Pulmonary artery endothelial cell (primary cell): ENCODE measurements at places on chromosomes 2 and 18.

DNA sequence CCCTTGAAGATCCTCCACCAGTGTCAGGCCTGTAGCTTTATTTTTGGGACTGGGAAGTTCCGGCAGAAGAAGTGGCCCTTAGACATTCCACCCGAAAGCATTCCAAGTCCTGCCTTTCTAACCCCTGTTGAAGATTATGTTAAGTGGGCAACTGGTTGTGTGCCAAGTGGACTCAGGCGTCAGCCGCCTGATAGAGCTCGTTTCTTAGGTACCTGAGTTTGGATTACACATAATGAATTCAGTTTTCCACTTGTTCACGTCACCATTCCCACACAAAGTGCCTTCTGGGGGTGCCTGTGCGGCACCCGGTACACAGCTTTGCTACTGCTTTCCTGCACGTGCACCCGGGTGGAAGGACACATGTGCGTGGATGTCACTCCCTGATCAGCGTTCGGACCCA, 156.5 kb downstream of the PTGR3 start:
- no peak for DNase-seq

GRCh38 chr2:174012347-174013314, 47.5 kb upstream of the SP3 start:
- no peak for DNase-seq

GRCh38 chr2:43047187-43047780, 179.1 kb downstream of the ZFP36L2 start:
- no peak for DNase-seq

GRCh38 chr2:150046211-150046610, 441.3 kb downstream of the RND3 start:
- DNase-seq, result no peak

DNA sequence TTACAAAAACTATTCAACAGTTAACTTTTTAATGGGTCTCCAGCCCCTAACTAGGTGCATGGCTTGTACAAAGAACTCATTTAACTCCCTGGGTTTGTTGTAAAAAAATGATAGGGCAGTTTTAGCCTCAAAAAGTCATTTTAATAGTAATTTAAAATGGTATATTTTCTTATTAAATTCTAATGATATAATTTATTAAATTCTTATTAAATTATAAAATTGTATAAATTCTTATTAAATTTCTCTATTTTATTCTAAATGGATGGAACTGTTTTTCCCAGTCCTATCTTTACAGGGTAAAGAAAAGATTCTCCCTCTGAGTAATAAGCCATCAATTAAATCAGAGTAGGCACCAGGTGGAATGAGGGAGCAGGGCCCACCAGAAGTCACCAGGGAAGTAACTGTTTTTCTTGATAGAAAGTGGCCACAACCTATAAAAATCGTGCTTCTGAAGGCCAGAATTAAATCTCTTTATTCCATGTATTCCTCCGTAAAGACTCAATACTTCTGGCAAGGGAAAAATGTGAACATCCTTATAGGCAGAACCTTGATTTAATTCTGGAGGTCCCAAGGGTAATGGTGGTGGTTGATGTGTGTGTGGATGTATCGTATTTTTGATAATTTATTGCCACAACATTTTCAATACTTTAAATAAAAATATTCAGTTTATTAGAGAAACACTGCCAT, 814 bp downstream of the FKBP7 start:
- no peak for DNase-seq

DNA sequence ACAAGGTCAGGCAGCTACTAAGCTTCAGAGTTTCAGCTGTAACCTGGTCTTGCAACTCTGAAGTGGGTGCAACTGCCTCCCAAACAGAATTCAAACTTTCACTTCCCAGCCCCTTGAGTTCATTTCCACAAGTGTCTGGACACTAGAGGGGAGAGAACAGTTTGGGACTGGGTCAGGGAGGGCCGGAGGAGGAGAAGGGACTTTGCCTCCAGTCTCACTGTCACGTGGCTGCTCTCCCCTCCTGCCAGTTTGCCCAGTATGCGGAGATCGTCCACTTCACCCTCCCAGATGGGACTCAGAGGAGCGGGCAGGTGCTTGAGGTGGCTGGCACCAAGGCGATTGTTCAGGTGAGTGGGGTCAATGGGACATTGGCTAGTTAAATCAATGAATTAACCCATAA, 20.6 kb upstream of the ANKRD53 start:
- DNase-seq, result no peak

GRCh38 chr2:7577769-7578168, 660.6 kb downstream of the RNF144A start:
- DNase-seq, result no peak

DNA sequence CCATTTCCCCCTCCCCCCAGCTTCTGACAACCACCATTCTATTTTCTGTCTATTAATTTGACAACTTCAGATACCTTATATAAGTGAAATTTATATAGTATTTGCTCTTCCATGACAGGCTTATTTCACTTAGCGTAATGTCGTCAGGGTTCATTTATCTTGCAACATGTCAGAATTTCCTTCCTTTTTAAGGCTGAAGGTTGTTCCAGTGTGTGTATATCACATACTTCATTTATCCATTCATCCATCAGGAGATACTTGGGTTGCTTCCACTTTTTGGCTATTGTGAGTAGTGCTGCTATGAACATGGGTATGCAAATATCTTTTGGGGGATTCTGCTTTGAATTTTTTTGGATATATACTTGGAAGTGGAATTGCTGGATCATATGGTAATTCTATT, 7.4 kb downstream of the BCL2L11 start:
- DNase-seq, result no peak

DNA sequence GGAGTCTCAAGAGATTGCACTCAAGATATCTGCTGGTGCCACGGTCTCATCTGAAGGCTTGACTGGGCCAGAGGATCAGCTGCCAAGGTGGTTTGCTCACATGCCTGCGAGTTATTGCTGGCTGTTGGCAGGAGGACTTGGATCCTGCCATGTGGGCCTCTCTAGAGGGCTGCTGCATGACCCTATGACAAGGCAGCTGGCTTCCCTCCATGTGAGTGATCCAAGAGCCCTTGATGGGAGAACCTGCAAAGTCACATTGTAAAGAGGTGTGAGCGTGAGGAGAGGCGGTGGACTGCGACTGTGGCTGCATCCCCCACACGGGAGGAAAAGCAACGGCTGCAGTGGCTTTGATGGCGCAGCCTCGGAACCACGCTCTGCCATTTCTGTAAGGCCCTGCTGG, 4.0 kb upstream of the ALLC start:
- no peak for DNase-seq

GRCh38 chr2:216206821-216207220, 97.7 kb downstream of the XRCC5 start:
- DNase-seq, result no peak

GRCh38 chr18:62521593-62521992, 1.2 kb upstream of the ZCCHC2 start:
- no peak for DNase-seq

DNA sequence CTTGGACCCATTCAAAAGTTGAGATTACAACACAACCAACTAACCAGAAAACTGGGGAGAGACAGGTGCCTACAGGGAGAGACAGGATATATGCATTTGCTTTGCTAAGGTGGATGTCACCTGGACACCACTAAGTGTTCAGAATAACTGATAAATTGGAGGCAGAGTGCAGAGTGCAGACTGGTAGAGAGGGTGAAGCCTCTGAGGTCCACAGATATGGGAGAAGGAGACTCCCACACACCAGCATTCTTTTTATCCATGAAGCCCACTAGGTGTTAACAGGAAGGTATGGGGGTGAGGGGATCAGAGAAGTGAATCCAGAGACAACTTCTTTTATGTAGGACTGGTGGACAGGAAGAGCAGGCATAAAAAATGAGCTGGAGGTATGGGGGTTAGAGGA, 1310.0 kb upstream of the ZEB2 start:
- no peak for DNase-seq

DNA sequence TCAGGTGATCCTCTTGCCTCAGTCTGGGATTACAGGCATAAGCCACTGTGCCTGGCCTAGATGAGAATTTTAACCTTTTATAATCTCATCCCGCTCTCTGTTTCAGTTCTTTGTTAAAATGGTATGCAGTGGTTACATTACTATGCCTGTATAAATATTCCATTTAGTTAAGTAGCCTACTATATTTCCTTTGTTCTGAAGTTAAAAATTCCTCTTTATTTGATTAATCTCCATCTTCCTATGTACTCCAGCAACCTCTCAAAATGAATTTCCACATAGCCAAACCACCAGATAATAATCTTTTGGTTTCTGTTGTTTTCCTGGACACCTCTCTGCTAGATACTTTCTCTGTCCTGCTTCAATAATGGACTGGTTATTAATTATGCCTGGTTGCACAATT, 15.8 kb downstream of the RAB10 start:
- no peak for DNase-seq

- no peak for DNase-seq
These were observed 35.8 kb downstream of the HS1BP3 start for GRCh38 chr2:20615068-20615465.

DNA sequence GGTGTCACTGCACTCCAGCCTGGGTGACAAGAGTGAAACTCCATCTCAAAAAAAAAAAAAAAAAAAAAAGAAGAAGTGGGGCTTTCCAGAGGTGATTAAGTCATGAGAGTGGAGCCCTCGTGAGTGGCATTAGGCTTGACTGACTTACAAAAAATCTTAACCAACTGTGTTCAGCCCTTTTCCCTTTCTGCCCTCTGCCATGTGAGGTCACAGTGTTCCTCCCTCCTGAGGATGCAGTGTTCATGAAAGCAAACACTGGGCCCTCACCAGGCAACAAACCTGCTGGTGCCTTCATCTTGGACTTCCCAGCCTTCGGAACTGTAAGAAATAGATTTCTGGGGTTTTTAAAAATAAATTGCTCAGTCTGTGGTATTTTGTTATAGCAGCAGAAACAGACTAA, 37.0 kb upstream of the METTL21A start:
- DNase-seq, result no peak

DNA sequence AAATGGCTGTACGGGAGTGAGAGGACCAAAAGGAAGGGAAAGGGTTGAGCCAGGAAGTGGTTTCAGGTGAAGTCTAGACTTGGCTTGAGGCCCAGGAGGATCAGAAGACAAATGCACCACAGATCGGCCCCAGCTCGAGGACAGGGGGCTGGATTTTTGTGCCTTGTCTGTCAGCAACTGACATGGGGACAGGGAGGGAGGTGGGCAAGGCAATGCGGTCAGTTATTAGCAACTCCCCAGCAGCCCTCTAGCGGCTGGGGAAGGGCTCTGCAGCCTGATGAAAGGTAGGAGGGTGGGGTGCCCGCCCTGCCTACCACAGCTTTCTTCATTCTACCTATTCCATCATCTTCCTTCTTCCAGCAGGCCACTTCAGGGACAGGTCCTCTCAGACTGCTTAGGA, 50.0 kb downstream of the CPO start:
- no peak for DNase-seq

- peak; percentile 40 for DNase-seq
These were observed 858 bp downstream of the TP53I3 start for GRCh38 chr2:24083567-24084385.

DNA sequence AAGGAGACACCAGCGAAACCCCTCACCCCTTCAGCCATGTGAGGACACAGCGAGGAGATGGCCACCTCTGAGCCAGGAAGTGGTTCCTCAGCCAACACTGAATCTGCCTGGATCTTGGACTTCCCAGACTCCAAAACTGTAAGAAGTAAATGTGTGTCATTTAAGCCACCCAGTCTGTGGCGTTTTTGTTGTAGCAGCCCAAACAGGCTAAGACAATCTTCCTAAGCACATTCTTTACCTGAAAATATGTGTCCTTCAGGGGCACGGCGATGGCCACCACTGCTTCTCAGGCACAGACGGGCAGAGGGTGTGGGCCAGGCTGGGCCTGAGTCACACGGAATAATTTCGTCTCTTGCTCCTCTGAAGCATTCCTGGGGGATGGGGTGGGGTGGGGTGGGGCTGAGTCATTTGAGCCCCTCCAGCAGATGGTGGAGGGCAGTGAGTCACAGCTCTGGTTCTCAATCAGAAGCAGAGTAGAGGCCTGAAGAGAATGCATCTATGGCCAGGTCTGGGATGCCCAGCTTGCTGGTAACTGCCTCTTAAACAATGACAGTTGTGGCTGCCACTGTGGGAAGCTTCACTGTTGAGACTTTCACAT, 142.4 kb downstream of the CAPN13 start:
- no peak for DNase-seq

DNA sequence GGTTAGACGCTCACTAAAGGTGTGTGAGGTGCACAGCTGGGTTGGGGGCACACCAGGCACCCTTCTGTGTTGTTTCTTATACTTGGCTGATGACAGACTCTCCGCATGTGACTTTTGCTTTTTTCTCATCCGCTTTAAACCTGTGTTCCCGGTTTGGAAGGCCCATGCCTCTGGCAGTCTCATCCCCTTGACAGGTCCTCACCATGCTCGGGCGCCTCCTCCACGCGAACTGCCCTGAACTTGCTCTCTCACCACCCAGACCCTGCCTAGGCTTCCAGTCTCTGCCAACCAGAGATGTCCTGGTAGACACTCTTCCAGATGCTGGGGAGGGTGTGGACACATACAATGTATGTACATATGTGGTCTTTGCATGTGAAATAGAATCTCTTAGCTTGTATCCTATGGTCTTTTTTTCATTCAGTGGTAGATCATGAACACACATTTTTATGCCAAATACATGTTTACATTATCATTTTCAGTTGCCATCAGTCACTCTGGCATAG, 79.8 kb downstream of the LIMS1 start:
- no peak for DNase-seq

- no peak for DNase-seq
These were observed 59.0 kb downstream of the BARD1 start for GRCh38 chr2:214750529-214750928.

DNA sequence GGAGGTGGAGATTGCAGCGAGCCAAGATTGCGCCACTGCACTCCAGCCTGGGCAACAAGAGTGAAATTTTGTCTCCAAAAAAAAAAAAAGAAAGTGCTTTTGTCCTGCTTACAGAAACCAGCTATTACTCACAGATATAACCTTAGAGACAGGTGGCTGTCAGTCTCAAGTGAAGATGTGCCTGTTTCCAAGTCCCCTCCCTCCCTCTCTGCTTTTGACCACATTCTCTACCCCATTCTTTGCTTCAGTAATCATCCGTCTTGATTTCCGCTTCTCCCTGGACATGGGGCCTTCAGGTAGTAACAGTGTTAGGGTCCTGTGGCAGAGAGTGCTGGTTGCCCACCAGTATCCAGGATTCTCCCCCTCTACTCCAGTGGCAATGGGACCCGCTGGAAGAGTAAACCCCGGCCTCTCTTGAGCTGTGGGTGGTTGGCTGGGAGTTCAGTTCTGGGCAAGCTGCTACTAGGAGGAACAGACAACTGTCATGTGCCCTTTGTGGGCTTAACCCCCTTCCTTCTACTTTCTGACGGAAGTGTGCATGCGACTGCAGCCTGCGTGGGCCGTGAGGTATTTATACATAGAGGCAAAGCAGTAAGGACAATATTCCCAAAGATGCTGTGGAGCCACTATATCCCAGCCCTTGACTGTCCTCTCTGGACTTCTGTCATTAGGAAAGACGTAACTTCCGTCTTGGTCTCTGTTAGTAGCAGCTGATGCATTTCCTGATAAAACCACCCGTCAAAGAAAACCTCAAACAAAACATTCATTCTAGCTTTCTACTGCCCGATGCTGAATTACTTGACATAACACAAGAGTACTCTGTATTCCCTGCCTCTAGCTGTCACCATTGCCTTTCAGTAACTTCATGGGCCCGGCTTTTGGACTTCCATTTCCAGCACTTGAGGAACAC, 17.8 kb downstream of the PDCL3 start:
- no peak for DNase-seq
